ENCODE measurements at places on chromosomes 2 and 18. TPM values are rescaled to one million over a fixed set of nuclear protein-coding genes. Genes with fewer than 3 reads are reported as not detected.

The RSAD2 gene
- total RNA-seq, result 21.9 TPM

DNA sequence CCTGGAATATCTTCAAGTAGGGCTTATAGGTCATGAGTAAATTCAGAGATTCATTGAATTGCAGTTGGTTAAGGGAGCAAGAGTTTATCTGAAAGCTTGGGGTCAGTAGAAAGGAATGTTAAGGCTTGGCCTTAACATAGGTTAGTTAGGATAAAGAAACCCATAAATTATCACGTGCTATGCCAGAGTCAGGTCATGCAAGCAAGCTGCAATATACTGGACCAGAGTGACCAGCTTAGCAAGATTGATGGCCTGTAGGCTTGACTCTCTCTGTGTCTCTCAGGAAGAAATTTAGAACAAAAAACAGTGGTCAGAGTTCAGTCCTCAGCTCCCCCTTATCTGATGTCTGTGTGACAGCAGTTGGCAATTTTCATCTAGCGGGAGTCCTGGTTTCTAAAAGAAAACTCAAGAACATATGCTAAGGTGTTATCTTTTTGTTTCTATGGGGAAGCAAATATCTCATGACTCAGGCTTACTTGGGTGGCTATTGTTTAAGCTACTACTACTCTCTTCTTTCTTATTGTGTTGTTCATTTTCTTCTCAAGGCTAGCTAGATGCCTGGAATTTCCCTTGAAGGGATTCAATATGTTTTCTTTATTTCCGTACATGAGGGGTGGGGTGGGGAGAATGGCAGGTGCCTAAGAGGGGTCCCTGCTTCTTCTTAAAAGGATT lies 28.7 kb upstream of the MARCO start:
- DNase-seq, result no peak

DNA sequence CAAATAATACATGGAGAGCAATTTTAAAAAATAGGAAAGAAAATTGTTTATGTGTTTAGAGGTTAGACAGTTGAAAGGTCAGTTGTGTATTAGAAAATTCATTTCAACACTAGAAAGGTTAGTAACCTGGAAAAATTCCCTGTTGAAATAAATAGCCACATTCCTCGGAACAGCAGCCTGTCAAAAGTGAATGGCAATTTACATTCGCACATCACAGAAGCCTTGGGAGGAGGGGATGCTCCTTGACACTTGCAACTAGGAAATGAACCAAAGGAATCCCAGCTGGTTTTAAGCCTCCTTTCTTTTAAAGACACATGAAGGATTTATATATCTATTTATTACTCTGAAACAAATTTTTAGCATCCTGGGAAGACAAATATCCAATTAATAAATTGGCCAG lies 653.5 kb upstream of the LRRTM4 start:
- DNase-seq, result no peak

DNA sequence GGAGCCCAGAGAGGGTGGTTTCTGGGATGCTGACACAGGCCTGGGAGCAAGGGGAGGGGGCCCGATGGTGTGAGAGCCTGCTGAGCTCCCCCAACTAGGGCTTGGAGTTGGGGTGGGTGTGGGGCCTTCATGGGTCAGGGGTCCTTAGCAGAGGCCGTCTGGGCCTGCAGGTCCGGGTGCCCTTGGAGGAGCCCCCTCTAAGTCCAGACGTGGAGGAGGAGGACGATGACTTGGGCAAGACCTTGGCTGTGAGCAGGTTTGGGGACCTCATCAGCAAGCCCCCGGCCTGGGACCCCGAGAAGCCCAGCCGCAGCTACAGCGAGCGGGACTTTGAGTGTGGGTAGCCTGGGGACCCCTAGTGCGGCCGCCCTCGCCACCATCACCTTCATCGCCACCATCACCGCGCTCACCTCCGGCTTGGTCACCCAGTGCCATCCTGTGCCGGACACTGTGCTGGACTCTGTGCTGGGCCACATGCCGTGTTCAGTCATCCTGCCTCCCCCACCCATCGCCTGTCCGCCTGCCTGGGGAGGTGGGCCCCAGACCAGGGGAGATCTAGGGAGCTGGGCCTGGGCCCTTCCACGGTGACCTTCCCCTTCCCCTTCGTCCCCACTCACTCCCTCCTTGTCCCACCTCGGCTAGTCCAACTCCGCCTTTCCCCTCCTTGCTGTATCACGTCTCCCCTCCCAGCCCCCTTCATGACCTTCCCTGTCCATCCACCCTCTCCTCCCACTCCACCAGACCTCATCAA lies 980 bp downstream of the SLC4A3 start:
- peak; percentile 49 for DNase-seq

The PRLH gene
- not detected for total RNA-seq

- no peak for DNase-seq
Measured at GRCh38 chr2:118227698-118228508, 139.6 kb downstream of the INSIG2 start.

The YIPF4 gene
- total RNA-seq, result 59.4 TPM

GRCh38 chr2:7639476-7639875 lies 722.3 kb downstream of the RNF144A start:
- no peak for DNase-seq

DNA sequence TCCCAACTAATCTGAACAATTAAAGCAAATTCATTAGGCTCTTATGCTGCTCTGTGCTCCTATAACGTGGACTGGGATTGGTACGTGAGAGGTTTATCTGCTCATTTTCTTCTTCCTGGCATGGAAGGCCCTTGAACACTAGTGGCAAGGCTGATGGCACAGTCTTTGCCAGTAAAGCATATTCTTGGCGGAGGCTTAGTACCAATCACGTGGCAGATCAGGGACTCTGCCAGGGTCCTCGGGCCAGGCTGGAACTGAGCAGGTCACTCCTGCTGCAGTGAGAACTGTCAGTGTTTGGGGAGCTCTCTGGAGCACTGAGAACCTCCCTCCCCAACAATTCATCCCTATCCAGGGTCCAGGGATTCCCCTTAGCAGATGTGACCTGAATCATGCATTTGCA lies 3.7 kb upstream of the ALPK2 start:
- no peak for DNase-seq

The CRYBA2 gene
- total RNA-seq, result not detected

The SH3BP4 gene
- 36.8 TPM for total RNA-seq

DNA sequence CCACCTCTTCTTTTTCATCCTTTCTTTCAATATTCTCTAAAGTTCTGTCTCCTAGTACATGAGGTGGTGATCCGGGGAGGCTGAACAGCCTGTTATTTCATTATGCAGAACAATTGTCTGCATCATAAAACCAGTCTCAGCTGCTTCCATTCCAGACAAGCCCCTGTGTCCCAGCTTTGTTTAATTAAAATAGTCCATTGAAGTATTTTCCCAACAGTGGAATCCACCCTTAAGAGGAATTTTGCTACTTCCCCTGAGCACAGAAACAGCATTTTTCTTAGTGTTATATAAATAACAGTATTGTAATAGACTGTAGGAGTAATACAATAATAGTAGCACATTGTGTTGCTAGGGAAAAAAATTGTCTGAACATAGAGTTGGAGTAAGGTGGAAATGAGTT lies 395.4 kb upstream of the TCF4 start:
- DNase-seq, result no peak

The SNRPD1 gene
- 29.3 TPM for total RNA-seq

DNA sequence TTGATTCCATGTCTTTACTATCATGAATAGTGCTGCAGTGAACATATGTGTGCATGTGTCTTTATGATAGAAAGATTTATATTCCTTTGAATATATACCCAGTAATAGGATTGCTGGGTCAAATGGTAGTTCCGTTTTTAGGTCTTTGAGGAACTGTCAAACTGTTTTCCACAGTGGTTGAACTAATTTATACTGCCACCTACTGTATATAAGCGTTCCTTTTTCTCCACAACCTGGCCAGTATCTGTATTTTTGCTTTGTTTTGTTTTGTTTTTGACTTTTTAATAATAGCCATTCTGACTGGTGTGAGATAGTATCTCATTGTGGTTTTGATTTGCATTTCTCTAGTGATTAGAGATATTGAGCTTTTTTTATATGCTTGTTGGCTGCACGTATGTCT lies 641.6 kb downstream of the SUCLG1 start:
- no peak for DNase-seq

DNA sequence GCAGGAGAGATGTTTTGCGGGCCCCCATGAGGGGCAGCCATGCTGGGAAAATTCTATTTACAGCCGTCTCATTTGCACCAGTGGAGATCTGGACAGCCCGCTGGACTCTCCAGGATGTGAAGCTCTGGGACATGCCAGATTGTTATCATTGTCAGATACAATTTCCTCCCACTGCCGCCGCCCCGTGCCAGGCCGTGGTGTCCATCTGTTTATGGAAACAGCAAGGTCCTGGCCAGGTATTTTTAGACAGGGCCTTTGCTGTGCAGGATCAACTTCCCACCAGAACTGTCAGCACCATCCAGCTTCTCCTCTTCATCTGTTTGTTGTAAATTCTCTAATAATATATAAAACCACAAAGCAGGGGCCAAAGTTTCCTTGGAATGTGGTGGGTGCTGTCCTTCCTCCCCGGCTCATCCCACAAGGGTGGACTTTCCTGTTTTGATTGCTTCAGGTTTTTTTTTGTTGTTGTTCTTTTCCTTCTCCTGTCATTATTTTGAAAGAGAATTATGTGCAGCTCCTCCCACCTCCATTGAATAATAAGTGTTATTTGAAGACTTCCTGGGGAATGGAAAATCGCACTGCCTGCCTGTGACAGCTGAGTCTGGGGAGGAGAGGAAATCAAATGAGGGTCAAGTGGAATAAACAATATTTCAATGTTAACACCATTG lies 398.1 kb downstream of the TNS1 start:
- no peak for DNase-seq

DNA sequence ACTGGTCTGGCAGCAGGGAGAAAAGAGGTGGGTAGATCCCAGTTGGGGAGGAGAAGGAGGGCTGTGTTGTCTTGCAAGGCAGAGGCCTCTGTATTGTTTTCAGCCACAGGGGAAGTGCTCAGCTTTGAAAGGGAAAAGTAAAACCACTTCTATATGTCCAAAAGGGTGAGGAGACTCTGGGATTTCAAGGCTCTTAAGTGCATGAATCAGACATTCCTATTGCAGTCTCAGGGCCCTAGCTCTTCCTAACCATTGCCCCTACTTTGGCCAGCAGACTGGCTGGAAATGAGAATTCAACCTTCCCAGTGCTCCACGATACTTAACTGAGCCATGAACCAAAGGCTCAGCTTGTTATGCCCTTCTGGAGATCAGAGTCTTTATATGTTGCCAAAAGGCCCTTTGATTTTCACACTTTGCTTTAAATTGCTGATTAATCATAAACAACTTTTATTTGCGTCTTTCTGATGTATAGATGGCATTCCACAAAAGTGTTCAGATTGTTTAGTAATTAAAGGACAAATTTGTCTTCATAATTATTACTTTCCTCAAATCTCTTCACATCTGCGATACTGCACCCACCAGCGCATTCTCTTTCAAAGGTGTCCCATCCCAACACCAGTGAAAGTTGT lies 313.8 kb upstream of the MMADHC start:
- DNase-seq, result no peak

The GCG gene
- not detected for total RNA-seq

- DNase-seq, result no peak
Measured at GRCh38 chr2:105489168-105489878, 90.5 kb upstream of the FHL2 start.

The MATN3 gene
- 8.1 TPM for total RNA-seq

- no peak for DNase-seq
Measured at GRCh38 chr2:102736110-102736409, 25.8 kb upstream of the TMEM182 start.

The ZNF532 gene
- 54.0 TPM for total RNA-seq

The IL36G gene
- total RNA-seq, result not detected

The GDF7 gene
- 0.62 TPM for total RNA-seq

- DNase-seq, result no peak
Measured at GRCh38 chr18:36813101-36813775, 15.6 kb downstream of the TPGS2 start.

The ONECUT2 gene
- total RNA-seq, result 0.03 TPM

- no peak for DNase-seq
Measured at GRCh38 chr18:51074605-51075004, 44.6 kb downstream of the SMAD4 start.

The CFAP53 gene
- 3.7 TPM for total RNA-seq

GRCh38 chr2:123659120-123659519 lies 366.0 kb upstream of the CNTNAP5 start:
- DNase-seq, result no peak

DNA sequence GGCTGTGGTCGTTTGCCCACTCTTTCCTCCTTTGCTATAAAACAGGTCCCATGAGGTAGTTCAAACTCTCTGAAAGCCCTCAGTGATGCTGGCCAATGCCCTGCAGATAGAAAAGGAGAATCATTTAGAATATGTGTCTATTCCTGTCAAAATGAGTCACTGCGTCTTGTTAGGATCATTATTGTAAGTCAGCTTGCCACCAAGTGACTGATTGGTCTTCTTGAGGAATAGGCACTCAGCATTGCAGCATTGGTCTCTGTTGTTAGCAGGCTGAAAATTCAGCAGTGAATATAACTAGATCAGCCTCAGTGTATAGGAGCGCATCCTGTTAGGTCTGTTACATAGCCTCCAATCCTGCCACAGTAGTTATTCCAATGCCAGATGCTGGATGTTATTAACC lies 28.9 kb downstream of the PRKRA start:
- no peak for DNase-seq
